Type B pancreatic cell (in vitro differentiated cells): ENCODE measurements at places on chromosomes 7 and 10. TPM values are rescaled to one million over a fixed set of nuclear protein-coding genes. Genes with fewer than 3 reads are reported as not detected.
A peak's percentile ranks its signal among the peaks of the same experiment; 100 is the strongest.

DNA sequence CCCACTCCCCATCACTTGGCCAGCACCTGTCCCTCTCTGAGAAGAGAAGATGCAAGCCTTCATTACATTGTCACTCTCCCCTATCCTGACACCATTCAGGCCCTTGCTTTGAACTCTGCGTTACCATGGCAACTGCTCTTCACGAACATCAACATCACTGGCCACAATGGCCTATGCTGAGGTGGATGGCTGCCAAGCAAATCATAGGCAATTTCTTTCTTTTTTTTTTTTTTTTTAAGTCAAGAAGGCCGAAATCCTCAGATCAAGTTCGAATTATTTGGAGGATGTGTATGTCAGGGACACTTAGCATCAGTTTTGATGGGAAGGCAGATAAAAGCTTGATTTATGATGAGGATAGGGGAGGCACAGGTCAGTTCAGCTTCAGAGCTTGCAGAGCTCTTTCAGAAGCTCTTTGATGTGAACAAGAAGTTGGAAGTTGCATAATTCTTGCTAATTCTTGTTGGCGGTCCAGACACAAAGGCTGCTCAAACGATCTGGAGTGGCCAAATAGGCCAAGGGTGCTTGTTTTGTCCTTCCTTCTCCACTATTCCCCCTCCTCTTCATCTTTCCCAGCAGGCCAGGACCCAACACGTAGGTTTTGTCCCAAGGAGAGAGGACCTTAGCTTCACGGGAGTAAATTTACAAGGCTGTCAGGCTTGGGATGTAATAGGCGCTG, 179.9 kb upstream of the NPVF start:
- H3K27me3 ChIP-seq: peaks cover 12% of the 10 kb centered on the region
- H3K27ac ChIP-seq: peak overlapping the region; percentile 8
- H3K4me3 ChIP-seq: peak overlapping the region; percentile 13
- no peak for DNase-seq

- H3K36me3 ChIP-seq: no peaks in the 10 kb centered on the region
- DNase-seq: no peak
- no peaks in the 10 kb centered on the region for H3K4me1 ChIP-seq
- no peak overlapping the region for H3K4me3 ChIP-seq
These were observed 18.6 kb upstream of the DLX5 start for GRCh38 chr7:97043281-97043680.

DNA sequence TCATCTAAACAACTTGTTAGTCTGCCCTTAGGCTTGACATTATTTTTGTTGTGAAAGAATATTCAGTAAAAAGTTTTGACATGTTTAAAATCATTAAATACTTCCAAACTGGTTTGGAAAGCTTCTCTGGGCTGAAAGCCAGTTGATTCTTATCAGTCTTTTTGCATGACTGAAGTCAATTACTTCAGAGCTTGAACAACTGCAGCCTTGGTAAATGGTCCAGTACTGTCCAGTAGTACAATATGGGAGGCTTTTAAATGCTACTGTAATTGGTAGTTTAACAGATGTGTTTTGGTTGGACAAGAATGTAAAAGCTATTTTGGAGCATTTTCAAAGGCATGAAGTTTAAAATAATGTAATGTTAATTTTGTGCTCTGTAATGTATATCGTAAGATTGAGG, 103.4 kb downstream of the SDK1 start:
- peaks cover 48% of the 10 kb centered on the region for H3K27me3 ChIP-seq
- no peak overlapping the region for H3K4me3 ChIP-seq
- H3K27ac ChIP-seq: no peak overlapping the region
- peaks cover 3% of the 10 kb centered on the region for H3K36me3 ChIP-seq
- DNase-seq: no peak

- H3K36me3 ChIP-seq: peaks cover 2% of the 10 kb centered on the region
- no peaks in the 10 kb centered on the region for H3K4me1 ChIP-seq
- H3K27me3 ChIP-seq: no peaks in the 10 kb centered on the region
- no peak overlapping the region for H3K4me3 ChIP-seq
These were observed 182.9 kb downstream of the EBF3 start for GRCh38 chr10:129780901-129781795.

DNA sequence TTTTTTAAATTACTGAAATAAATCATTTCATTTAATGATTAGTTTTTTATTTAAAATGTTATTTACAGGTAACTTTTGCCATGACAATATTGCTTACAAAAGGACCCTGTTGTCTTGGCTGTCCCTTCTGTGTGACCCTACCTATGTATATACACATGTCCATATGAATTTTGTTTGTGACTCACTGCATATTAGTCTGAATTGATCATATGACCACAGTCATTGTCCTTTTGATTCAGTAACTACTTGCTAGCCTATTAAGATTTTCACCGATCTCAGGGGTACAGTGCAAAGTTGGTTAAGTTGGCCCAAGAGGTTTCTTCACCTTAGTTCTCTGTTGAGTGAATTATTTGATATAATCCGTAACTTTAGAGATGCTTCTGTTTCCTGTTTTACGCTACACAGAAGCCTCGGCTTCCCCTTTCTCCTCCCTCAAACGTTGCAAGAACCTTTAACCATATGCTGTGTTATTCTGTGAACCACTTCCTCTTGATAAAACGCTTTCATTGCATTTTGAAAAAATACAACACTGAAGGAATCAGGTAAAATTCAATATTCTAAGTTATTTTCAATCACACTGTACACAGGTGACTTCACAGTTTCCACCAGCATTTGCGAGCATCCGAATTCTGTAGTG, 43.9 kb downstream of the APBB1IP start:
- DNase-seq: no peak
- peaks cover 7% of the 10 kb centered on the region for H3K4me1 ChIP-seq
- no peaks in the 10 kb centered on the region for H3K36me3 ChIP-seq
- no peaks in the 10 kb centered on the region for H3K27me3 ChIP-seq
- no peak overlapping the region for H3K27ac ChIP-seq

- H3K4me3 ChIP-seq: no peak overlapping the region
- DNase-seq: no peak
- peaks cover 13% of the 10 kb centered on the region for H3K4me1 ChIP-seq
These were observed 11.9 kb upstream of the TEX36 start for GRCh38 chr10:125694883-125695282.

- no peaks in the 10 kb centered on the region for H3K27me3 ChIP-seq
- H3K4me3 ChIP-seq: no peak overlapping the region
- no peaks in the 10 kb centered on the region for H3K36me3 ChIP-seq
- DNase-seq: no peak
These were observed 1183.7 kb upstream of the CELF2 start for GRCh38 chr10:9833942-9834341.

DNA sequence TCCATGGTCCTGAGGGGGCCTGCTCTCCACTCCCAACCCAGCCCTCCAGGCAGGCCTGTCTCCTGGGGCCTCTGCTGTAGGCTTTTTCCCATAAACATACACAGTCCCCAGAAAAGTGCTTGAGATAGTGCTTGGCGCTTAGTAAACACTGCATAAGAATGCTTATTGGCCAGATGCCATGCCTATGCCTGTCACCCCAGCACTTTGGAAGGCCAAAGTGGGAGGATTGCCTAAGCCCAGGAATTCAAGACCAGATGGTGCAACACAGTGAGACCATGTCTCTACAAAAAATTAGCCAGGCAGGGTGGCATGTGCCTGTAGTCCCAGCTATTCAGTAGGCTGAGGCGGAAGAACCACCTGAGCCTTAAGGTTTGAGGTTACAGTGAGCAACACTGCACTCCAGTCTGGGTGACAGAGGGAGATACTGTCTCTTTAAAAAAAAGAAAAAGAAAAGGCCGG, 24.6 kb upstream of the ASL start:
- DNase-seq: no peak
- H3K36me3 ChIP-seq: no peaks in the 10 kb centered on the region
- H3K27ac ChIP-seq: no peak overlapping the region
- peaks cover 4% of the 10 kb centered on the region for H3K4me1 ChIP-seq

- DNase-seq: no peak
- H3K4me1 ChIP-seq: peaks cover 3% of the 10 kb centered on the region
- no peak overlapping the region for H3K4me3 ChIP-seq
- H3K27ac ChIP-seq: no peak overlapping the region
- peaks cover 3% of the 10 kb centered on the region for H3K36me3 ChIP-seq
- H3K27me3 ChIP-seq: no peaks in the 10 kb centered on the region
These were observed 46.4 kb downstream of the TYW1B start for GRCh38 chr7:72781631-72782030.

DNA sequence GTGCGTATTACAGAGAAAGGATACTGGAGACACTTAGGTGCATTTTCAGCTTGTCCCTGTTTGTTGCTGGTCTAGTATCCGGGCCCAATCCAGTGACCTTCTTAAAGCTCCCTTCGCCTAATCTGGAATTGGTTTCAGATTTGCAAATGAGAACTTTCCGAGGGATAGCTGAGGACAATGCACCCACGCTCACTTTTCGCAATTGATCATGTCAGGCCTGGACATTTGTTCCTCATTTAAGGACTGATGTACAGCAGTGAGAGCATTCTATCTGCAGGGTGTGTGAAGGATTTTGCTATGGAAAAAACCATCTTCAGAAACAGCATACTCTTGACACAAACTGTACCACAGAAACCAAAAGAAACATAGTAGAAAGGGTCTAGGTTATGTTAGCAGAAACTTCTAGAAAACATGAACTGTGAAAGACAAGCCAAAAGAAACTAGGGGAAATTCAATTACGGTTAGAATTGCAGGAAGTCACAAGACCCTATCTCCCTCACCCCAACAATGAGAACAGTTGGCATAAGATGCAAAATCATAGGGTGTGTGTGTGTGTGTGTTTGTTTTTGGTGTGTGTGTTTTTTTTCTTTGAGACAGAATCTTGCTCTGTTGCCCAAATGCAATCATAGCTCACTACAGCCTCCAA, 331.1 kb downstream of the CALN1 start:
- peak overlapping the region; percentile 90 for H3K27ac ChIP-seq
- no peaks in the 10 kb centered on the region for H3K27me3 ChIP-seq
- peak overlapping the region; percentile 58 for H3K4me3 ChIP-seq
- no peak for DNase-seq

GRCh38 chr10:124590216-124591122, 128.8 kb downstream of the LHPP start:
- no peaks in the 10 kb centered on the region for H3K27me3 ChIP-seq
- no peak for DNase-seq
- H3K4me3 ChIP-seq: no peak overlapping the region
- no peaks in the 10 kb centered on the region for H3K36me3 ChIP-seq

GRCh38 chr10:42691361-42692120, 53.2 kb upstream of the ZNF33B start:
- H3K27me3 ChIP-seq: no peaks in the 10 kb centered on the region
- no peaks in the 10 kb centered on the region for H3K4me1 ChIP-seq
- H3K4me3 ChIP-seq: no peak overlapping the region
- DNase-seq: no peak

DNA sequence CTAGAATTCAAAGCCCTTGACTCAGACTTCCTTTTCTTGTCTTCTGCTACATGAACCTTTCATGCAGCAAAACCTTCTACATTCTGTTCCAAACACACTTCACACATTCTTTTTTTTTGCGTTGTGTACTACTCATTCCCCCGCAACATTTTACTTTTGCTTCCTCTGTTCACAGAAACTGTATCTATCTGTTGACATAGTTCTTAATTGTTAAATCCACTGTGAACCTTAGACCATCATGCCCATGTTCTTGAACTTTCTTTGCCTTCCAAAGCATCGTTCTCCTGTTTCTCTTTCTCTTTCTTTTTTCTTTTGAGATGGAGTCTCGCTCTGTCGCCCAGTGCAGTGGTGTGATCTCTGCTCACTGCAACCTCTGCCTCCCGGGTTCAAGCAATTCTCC, 14.2 kb downstream of the CCSER2 start:
- peaks cover 12% of the 10 kb centered on the region for H3K36me3 ChIP-seq
- no peak for DNase-seq
- no peaks in the 10 kb centered on the region for H3K27me3 ChIP-seq
- no peak overlapping the region for H3K27ac ChIP-seq

DNA sequence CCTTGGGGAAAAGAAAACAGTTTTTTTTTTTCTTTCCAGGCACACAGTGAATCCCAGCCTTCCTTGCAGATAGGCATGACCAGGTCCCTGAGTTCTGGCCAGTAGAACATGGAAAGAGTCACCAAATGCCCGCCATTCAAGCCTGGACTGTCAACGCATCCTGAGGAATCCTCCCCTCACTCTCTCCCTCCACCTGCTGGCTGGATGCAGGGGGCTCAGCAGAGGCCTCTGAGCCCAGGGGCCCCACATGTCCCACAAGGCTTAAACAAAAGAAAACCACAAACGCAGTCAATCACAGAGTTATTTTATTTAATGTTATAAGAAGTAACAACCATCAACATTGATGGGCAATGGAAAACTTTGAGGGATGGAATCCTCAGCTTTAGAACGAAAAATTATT, 93.1 kb downstream of the JCAD start:
- no peaks in the 10 kb centered on the region for H3K27me3 ChIP-seq
- H3K4me3 ChIP-seq: no peak overlapping the region
- no peaks in the 10 kb centered on the region for H3K36me3 ChIP-seq

DNA sequence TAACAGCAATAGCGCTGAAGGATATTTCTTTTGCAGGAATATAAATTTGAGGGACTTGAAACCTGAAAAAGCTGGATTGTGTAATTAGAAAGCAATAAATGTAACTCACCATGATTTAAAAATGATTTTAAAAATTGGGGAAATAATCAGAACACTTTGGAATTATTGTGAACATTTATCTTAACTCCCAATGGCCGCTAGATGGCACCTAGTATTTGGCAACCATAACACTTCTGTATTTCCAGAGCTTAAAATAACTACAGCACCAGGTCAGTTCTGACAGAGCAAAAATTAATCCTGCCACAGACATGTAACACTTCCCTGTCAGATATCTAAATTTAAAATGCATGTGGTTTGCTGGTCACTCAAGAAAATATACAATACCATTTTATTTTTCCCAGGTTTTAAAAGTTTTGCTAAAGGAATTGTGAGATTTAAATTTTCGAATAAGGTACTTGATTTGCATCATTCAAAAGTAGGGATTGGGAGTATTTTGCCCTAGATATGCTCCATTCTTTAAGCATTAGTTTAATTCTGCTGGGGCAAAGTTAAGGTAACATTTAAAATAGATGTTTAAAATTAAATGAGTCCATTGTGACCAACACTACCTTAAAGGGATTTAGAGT, 144.5 kb downstream of the PPP1R3A start:
- H3K4me3 ChIP-seq: no peak overlapping the region
- H3K27ac ChIP-seq: no peak overlapping the region
- peaks cover 9% of the 10 kb centered on the region for H3K4me1 ChIP-seq
- H3K27me3 ChIP-seq: no peaks in the 10 kb centered on the region

DNA sequence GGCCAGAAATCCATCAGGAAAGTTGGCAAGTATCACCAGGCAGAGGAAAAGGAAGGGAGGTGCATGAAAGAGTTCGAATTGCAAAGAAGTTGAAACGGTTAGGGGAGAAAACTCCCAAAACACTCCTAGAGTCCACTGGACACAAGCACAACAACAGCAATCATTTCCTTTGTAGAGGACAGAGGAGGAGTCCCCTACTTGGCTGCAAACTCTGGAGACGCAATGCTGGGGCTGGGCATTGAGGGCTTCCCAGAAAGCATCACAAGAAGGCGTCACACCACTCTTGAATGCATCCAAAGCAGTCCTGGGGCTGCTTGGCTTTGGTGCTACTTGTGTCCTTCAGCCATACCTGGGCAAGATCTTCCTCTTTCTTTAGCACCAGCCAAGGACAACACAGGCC, 18.1 kb upstream of the SLC26A4 start:
- no peaks in the 10 kb centered on the region for H3K36me3 ChIP-seq
- no peak for DNase-seq
- no peak overlapping the region for H3K27ac ChIP-seq
- H3K27me3 ChIP-seq: peaks cover 54% of the 10 kb centered on the region
- H3K4me3 ChIP-seq: no peak overlapping the region

Gene TWIST1
- total RNA-seq: 20.4 and 121 TPM in 2 replicates

Gene DNAJB12
- 30.6 and 34.3 TPM in 2 replicates for total RNA-seq

Gene EPHB4
- total RNA-seq: 69.3 and 78.4 TPM in 2 replicates

Gene GPR15LG
- 0.70 and 0.98 TPM in 2 replicates for total RNA-seq

Gene CLEC2L
- 0.21 and 0.34 TPM in 2 replicates for total RNA-seq

Gene SEMA3D
- total RNA-seq: 52.9 and 87.6 TPM in 2 replicates

Gene PARD3
- total RNA-seq: 52.3 and 54.1 TPM in 2 replicates

Gene HOXA7
- 3.2 and 6.2 TPM in 2 replicates for total RNA-seq

Gene FAM13C
- total RNA-seq: 5.6 and 10.1 TPM in 2 replicates

Gene TEX47
- not detected in 2 replicates for total RNA-seq

Gene THAP5
- 19.0 and 24.0 TPM in 2 replicates for total RNA-seq
